ENCODE measurements at places on chromosomes 2 and 18.

DNA sequence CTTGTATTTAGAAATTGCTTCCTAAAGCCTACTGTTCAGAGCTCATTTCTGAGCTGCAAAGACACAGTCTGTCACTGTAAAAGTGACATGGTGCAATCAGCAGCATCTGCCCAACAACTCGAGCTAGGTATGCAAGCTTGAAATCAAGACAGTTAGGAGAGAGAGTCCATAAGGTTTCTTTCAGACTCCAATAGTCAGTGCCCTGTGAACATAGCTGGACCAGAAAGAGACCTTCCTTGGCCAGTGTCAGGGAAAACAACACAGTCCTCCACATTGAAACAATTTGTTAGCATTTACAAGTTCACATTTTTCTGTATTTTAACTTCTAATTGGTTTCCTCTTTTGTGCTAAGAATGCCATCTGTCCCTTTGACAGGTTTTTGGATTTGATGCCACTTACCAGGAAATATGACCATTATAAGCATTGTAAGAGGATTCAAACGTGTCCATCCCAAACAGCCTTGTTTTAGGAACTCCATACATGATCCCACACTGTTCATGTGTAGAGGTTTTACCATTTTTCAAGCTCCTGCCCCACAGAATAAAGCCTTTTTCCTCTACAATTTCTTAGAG, 8.9 kb upstream of the MYCN start:
- no peak for DNase-seq

DNA sequence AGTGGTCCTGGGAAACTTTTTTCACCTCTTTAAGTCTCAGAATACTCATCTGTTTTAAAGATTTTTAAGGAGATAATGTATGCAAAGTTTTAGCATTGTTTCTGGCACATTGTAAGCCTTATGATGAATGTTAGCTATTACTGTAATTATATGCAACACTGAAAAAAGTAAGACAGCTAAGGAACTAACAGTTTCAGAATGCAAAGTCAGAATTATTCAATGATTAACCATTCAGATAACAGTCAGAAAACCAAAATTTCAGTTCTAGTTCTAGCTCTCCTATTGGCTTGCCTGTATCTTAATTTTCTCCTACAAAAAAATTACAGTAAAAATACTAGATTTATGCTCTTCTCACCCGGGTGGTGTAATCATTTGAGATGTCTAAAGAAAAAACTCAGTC, 101.1 kb downstream of the SLC4A10 start:
- no peak for DNase-seq

DNA sequence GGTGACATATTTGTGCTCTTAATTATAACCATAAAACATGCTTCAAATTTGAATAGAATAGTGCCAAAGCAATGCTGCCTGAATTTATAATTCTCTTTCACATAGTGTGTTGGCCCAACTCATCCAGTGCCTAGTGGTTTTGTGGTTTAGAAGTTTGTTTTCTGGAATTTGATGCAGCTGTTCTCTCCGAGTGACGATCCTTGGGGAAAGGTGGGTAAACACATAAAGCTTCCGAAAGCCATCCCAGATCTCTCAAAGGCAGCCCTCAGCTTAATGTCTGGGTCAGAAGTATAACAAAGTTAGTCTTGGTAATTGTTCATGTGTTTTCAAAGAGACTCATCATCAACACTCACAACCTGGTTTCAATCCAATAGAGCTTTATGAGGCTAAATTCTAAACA, 235.6 kb upstream of the CDH2 start:
- DNase-seq = no peak

- DNase-seq = no peak
Observed at GRCh38 chr18:59263661-59264060, 9.6 kb downstream of the RAX start.

DNA sequence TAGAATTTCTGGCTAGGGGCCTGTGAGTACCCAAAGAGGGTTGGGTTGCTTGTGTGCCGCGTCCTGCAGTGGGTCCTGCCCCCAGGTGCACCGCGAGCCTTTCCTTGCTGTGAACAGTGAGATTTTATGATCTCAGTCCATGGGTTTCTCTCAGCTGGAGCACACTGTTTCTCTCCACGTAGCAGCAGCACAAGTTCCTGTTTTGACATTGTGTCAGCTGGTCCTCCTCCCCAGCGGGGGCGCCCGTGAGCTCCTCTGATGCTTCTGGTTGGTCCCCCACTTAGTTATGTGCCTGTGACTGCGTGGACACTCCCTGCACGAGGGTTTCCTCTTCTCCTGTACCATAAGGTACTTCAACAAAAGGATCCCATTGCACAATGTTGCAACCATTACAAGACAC, 29.8 kb downstream of the TSHZ1 start:
- DNase-seq = no peak

DNA sequence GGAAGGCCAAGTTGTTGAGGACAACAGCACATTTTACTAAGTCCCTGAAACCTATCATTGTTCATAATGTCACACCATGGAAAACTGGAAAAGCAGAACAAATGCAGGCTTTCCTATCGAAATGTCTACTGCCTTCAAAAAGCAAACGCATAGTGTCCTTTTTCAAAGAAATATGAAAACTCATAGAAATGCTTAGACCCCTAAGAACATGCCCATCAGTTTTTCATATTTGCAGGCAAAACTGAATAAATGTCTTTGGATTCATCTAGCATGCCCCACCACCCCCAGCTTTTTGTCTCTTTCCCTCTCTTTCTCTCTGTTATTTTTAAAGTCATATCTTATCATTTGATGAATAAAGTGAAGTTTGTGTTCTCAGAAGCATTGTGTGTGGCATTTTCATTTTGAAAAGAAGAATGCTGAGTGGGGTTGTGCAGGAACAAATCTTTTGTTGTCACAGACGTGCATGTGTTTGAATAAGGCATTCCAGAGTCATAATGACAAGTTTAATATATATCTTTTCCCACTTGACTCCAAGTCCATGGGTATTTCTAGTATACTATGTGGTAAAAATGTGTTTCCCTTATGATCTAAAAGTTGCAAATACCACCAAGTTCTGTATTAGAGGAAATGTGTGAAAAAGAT, 2180.0 kb upstream of the PIK3C3 start:
- no peak for DNase-seq

DNA sequence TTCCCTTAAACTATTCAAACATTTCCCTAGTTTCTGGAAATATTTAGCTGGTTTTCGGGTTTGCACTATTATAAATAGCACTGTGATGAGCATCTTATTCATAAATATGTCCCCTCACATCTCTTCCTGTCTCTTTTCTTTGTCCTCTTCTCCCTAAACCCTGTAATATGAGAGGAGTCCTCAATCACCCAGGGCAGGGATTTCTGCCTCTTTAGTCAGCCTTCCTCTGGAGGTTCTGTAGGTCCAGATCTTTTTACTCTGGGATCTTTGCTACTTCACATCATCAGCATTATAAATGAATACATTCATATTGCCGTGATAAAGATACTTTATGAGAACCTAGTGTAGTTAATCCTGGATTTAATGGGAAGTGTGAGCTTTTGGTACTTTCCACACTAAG, 87.9 kb upstream of the TTN start:
- no peak for DNase-seq

DNA sequence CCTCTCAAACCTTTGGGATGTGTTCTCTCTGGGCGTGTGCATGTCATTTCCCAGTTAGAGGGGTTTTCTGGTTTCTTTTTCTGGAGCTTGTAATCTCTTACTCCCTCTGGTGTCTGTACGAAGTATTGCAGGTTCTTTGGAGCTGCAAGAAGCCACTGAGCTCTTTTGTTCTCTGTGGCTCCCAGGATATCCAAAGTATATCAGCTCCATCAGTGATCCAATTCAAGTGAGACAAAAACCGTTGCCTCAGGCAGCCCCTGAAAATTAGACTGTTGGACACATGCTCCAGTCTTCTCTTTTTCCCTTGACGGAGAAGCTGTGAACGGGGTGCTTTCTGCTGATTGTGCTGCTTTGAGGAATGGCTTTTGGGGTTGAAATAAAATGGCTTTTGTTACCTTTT, 59.0 kb upstream of the LDLRAD4 start:
- peak; percentile 64 for DNase-seq

- no peak for DNase-seq
Observed at GRCh38 chr2:38740851-38741731, 10.1 kb downstream of the SRSF7 start.

DNA sequence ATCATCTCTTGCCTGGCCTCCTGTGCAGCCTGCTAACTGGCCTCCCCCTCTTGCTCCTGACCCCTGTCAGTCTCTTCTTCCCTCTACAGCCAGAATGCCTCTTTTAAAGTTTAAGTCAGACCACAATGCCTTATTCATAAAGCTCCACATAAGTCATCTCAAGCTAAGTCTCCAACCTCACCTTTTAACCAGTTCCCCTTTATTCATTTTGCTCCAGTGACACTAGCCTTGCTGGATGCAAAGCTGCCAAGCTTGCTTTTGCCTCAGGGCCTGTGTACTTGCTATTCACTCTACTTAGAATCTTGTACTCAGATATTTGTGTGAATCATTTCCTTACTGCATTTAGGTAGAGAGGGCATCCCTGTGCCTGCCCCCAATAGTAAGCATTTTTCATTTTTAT, 180.9 kb downstream of the PDE1A start:
- no peak for DNase-seq

GRCh38 chr2:109453371-109453995, 160.3 kb downstream of the SEPTIN10 start:
- DNase-seq = no peak

DNA sequence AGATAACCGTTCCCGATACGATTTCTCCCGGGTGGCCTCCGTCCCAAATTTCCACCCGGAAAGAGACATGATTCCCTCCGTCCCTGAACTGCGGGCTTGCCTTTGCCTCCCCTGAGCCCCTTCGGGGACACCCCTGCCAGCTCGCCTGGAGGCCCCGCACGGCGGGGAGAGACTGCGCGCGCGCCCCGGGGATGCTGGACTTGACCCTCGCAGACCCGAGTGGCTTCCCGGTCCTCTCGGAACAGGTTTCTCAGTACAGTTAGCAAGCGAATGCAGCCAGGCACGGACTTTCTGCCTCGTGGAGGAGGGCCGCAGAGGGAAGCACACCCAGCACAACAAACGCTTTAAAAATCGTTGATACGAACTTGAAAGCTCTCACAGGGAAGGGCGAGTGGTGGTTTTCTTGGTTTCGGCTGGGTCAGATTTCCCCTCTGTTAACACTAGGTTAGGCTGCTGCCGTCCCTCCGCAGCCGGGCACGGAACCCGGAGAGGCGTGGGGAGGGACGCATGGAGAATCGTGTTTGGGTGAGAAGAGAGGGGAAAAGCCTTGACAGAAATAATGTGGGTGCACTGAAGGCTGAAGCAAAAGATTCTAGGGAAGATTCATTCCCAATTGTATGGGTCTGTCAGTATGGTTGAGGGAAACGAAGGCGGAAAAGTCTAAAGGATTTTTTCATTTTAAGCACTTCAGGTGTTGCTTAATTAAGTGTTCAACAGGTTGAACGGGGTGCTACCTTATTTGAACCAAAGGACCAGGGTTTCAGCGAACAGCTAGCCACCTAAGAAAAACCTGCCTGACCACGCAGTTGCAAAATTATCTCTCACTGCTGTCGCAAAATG, 916 bp downstream of the TNFRSF11A start:
- no peak for DNase-seq

- no peak for DNase-seq
Observed at GRCh38 chr2:67867735-67868134, 195.1 kb downstream of the C1D start.

DNA sequence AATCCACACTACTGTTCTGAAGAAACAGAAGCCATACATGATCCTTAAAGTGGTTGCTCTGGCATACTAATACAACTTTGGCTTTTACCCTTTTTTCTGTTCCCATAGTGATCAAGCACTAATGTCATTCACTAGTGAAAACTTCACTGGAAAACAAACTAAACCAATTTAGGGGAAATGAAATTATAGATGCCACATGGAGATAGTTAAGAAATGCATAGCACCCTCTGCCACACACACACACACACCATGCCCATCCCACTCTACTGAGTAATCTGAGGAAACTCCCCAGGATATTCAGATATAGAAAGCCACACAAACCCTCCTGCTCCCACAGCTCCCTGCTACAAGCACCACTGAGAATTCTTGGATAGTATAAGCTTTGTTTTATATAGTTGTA, 39.1 kb downstream of the SLC3A1 start:
- DNase-seq = no peak

GRCh38 chr2:148888986-148889385, 14.0 kb downstream of the KIF5C start:
- DNase-seq = no peak

- no peak for DNase-seq
Observed at GRCh38 chr2:186980787-186981550, 132.0 kb upstream of the ZSWIM2 start.

GRCh38 chr18:22005191-22005841, 164.1 kb upstream of the GATA6 start:
- DNase-seq = no peak

DNA sequence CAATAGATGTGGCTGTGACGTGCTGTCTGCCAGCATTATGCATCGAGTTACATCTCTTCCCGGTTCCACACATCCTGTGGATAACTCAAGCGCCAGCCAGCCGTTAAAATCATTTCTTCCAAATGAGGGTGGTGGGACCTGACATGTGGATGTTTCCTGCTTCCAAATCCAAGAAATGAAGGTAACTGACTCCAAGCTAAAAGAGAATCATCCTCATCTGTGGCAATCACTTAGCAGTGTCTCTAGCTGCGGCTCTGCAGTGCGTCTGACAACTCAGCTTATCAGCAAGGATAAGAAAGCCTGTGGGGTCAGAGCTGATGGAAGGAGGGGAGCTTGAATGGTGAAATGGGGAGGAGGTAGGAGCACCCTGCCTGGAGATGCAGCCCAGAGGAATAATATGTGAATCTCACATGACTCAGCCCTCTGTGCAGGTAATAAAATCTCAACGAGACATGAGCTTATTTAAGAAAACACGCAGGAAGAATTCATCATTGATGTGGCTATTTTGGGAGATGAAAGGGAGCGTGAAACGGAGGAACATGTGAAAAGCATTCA, 382.2 kb upstream of the TRIB2 start:
- no peak for DNase-seq

DNA sequence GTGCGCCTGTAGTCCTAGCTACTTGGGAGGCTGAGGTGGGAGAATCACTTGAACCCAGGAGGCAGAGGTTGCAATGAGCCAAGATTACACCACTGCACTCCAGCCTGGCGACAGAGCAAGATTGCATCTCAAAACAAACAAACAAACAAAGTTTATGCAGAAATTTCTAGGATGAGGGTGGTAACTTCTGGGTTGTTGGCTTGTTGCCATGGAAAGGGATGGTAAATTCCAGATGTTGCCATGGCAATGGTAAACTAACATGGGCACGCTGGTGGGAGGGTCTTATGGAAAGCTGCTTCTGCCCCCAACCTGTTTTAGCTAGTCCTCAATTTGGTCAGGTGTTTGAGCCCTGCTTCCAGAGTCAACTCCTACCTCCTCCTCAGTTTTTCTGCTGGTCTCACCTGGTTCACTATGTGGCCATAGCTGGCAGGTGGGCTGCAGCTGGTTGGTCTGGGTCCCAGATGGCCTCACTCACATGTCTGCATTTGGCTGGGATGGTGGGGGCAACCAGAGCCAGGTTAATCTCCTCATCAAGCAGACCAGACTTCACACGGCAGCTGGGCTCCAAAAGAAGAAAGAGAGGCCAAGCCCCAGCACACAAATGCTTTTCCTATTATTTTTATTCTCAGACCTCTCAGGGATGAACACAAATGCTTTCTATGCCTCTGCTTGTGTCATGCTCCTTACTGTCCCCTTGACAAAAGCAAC, 26.6 kb upstream of the TEX44 start:
- no peak for DNase-seq
